ENCODE measurements at places on chromosomes 4 and X.

GRCh38 chr4:133483600-133484246 is 334.6 kb downstream of the PCDH10 start:
- no peak for DNase-seq

DNA sequence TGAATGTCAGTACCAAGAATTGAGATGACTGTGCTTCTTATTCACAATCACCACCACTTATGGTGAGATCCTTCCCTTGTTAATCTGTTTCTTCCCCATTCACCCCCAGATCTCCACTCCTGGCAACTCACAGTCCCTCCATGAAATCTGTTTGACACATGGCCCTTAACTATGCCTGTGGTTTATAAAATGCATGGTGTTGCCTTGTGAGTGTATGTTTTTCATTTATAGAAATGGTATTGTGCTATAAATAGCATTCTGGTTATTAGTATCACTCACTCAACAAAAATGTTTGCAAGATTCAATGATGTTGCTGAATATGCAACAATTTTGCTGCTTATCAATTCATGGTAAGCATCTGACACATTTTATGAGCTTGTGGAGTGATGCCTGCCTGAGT is 131.0 kb downstream of the PRKX start:
- DNase-seq, result no peak

GRCh38 chr4:106583108-106583507 is 214.5 kb upstream of the GIMD1 start:
- no peak for DNase-seq

- DNase-seq, result no peak
These were observed 206.3 kb downstream of the ARHGAP24 start for GRCh38 chr4:85681221-85681657.

DNA sequence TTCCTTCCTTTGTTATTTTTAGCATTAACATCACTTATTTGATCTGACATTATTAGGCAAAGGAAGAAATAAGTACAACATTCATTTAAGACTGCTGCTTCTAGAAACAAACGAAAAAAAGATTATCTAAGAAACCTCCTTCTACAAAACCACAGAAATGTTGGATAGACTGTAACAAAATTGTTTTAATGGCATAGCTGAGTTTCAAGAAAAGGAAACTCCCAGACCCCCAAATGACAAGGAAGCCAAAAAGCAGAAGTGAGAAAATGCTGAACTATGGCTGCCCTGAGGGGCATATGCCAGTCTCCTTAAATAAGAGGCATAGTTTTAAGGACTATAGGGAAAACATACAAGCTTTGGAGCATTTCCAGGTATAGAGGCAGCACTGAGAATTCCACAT is 1431.6 kb upstream of the TENM3 start:
- DNase-seq, result no peak

DNA sequence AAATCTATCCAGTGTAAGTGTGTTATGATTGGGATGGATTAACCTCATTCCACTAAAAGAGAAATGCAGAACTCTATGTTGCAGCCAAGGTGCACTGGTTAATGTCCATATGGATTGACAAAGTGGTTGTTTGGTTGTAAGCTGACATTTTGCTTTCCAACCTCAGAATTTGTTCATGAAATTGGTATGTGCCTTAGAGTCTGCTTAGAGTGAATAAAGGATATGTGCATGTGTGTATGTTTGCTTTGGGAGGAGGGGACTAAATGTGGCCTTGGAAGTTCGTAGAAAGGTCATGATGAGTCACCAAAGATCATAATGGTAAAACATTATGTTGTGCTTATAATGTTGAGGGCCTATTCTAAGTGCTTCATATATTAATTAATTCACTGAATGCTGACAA is 44.1 kb upstream of the MBNL3 start:
- DNase-seq, result no peak

DNA sequence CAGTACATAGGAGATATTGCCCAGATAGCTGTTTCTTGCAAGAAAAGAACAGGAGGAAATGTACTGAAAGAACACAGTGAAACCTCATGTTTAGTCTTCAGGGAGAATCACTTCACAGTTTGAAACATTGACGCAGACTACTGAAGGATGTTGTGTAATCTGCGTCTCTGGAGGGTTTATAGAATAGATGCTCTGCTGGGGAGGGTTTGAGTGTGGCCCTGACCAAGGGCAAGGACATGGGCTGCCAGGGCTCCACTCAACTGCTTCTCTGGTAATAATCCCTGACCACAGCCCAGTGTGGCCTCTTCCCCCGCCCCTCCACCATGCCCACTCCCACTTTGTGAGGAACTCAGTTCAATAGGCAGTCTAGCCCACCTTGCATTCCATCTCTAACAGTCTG is 15.8 kb upstream of the ACE2 start:
- DNase-seq, result no peak

- no peak for DNase-seq
These were observed 76.9 kb downstream of the RRAGB start for GRCh38 chrX:55794405-55794804.

- no peak for DNase-seq
These were observed 157.8 kb upstream of the AADAT start for GRCh38 chr4:170247596-170247995.

- DNase-seq, result no peak
These were observed 850.9 kb downstream of the FAM133A start for GRCh38 chrX:94524867-94525266.

GRCh38 chr4:4719436-4719835 is 140.0 kb upstream of the MSX1 start:
- DNase-seq, result no peak

DNA sequence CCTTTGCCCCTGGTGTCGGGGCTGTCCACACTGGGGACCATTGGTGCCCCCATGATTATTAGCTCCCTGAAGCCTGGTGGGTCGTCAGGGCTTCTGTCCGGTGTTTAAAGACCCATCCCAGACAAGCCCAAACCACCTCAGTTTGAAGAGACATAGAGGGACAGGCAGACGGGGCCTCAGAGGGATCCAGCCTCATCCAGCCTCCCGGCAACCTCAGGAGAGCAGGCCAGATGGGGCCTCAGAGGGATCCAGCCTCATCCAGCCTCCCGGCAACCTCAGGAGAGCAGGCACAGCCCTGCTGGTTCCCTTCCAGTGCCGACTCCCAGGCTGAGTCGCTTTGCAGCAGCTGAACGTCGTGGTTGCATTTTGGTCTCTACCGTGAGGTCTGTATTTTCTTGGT is 32.1 kb downstream of the PIGG start:
- no peak for DNase-seq

DNA sequence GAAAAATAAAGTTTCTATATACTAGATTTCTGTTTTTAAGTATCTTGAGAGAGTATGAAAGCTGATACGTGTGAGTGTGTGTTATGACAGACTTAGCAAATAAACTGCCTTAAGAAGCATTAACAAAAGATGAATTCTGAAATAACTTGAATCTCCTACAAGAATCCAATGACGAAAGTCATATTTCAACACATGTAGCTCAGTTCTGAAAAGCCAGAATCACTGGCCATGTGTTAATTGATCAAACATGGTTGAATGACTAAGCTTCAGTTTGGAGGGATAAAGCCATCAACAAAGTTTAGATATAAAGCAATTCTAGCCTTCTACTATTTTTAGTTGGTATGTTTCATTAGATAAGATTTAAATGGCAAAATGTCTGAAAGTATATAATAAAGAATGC is 88.5 kb upstream of the ETNPPL start:
- DNase-seq, result no peak

Data from activated T-helper 9 cell treated with anti-CD3 and anti-CD28 coated beads, Interleukin-2, amount 50 U/mL, for 16 hours (primary cell).